ENCODE measurements at places on chromosomes 1 and 21.

DNA sequence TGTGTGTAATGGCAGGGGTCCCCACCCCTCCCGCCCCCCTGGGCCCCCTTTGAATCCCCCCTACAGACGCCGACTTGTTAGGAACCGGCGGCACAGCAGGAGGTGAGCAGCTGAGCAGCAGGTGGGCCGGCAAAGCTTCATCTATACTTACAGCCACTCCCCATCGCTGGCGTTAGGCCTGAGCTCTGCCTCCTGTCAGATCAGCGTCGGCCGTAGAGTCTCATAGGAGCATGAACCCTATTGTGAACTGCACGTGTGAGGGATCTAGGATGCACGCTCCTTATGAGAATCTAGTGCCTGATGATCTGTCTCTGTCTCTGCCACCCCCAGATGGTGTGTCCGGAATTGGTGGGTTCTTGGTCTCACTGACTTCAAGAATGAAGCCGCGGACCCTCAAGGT is 14.9 kb upstream of the VPS26C start:
- DNase-seq, result no peak

- no peak for DNase-seq
These were observed 18.3 kb upstream of the IFNGR2 start for GRCh38 chr21:33384841-33385331.

DNA sequence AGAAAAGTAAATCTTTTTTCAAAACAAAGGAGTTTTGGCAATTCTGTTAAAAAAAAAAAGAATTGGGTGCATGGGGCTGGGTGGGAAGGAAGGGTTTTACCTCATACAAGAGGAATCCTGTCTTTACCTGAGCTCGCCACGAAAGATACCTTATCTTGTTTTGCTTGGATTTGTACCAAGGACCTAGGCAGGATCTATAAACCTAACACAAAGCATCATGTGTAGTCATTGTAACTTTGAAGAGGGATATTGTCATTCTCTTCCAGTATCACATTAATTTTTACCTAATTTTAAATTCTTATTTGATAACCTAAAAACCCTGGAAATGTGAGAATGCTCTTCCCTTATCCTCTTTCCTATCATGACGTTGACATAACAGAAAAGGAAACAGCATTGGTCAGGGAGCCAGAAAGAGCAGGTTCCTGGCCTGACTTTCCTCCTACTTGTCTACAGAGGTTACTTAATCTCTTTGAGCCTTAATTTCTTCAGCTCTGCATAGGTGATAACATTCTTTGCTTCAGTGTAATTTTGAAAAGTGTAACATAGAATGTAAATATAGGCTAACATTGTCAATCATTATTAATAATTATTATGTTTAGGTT is 4.0 kb upstream of the LAMC1 start:
- DNase-seq, result no peak

- no peak for DNase-seq
These were observed 209.8 kb upstream of the PRMT6 start for GRCh38 chr1:106846656-106847055.

DNA sequence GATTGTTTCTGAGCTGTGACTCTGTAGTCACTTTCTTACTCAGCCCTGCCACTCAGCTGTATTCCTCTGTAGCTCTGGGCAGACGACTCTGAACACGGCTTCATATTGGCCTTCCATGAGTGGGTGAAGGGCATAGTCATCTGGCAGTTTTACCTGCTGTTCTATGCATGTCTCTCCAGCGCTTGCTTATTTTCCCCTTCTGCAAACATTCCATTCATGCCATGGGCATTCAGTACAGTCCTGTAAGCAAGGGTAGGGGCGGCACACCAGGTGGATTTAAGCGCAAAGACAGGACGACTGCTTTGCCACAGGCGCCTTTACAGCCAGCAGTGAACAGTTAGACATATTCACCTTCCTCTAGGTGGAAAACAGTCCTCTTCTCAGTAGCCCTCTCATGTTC is 4.4 kb upstream of the WDR26 start:
- DNase-seq, result no peak

GRCh38 chr1:21497466-21498061 is 11.7 kb upstream of the ALPL start:
- no peak for DNase-seq

GRCh38 chr1:64956010-64956640 is 10.2 kb downstream of the JAK1 start:
- DNase-seq, result no peak

- no peak for DNase-seq
These were observed 1.4 kb downstream of the ZNF697 start for GRCh38 chr1:119646521-119647227.

DNA sequence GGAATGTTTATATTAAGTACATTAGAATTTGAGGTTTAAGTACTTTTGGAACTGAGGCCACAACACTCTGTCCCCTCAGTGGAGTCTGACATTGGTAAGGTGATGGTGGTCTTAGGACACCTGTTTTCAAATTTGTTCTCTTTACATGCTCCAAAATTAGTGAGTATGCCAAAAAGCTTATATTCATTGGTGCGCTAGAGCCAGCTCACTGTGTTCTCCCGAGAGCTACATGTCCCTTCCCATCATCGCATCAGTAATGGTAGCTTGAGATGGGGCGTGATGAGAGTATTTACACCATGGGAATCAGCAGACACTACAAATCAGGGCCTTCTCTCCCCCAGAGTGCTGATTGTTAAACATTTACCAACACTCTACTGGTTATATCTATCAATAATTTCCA is 19.5 kb downstream of the ETS2 start:
- DNase-seq, result no peak

Measured in stimulated activated CD4-positive, alpha-beta T cell treated with anti-CD3 and anti-CD28 coated beads, Interleukin-2, amount 100 ng/mL, for 48 hours (primary cell).